Fibroblast of upper back skin (primary cell): ENCODE measurements at places on chromosomes 4 and X.

DNA sequence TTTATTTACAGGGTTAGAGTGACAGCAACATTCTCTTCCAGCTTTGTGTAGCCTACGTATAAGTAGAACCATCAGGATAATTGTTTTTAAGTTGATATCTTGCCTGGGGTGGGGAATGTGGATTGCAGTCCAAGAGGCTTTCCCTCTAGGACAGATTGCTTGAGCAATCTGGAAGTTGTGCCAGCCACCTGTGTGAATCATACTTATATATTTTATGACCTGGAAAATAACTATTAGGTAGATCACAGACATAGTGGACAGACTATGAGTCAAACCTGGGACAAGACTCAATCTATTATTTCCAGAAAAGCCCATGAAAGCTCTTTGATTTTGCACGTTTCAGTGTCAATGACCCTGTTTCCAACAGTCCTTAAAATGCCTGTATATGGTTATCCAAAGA, 98.9 kb downstream of the TLL1 start:
- peak; percentile 67 for DNase-seq

DNA sequence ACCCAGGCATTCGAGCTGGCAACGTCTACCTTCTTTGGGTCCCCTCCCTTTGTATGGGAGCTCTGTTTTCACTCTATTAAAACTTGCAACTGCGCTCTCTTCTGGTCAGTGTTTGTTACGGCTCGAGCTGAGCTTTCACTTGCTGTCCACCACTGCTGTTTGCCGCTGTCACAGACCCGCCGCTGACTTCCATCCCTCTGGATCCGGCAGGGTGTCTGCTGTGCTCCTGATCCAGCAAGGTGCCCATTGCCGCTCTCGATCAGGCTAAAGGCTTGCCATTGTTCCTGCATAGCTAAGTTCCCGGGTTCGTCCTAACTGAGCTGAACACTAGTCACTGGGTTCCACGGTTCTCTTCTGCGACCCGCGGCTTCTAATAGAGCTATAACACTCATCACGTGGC, 183.5 kb upstream of the GALNTL6 start:
- no peak for DNase-seq

DNA sequence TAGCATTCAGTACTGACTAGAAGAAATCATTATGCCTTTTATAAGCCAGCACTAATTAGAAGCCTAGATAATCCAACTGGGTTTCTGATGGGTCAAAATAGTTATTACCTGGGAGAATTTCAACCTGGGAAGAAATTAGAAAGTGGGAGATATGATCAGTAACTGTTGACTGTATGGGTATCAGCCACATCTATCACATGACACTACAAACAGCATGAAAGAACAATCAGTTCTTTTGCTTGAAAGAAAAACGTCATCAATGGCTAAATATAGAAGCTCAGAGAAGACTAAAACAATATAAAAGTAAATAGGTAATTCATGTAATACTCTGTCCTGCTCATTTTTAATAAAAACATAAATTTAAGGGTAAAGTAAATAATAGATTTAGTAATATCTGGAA, 145.1 kb downstream of the CAMK2D start:
- DNase-seq: no peak

DNA sequence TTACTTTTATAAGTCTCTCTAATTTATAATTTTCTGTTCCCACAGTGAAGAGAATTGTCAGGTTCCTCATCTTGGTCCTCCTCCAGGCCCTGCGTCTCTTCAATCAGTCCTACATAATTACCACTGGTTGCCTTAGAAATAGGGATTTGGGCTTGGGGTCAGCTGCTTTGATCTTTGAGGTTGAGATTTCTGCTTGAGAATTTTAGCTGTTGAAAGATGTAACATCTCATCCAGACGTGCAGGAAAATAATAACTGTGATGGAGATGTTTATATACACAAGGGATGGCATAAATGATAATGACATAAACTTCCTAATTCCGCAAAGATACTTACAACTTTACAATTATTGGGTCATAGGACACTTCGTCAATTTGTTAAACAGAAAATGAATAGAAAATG, 30.3 kb downstream of the AADAT start:
- no peak for DNase-seq

DNA sequence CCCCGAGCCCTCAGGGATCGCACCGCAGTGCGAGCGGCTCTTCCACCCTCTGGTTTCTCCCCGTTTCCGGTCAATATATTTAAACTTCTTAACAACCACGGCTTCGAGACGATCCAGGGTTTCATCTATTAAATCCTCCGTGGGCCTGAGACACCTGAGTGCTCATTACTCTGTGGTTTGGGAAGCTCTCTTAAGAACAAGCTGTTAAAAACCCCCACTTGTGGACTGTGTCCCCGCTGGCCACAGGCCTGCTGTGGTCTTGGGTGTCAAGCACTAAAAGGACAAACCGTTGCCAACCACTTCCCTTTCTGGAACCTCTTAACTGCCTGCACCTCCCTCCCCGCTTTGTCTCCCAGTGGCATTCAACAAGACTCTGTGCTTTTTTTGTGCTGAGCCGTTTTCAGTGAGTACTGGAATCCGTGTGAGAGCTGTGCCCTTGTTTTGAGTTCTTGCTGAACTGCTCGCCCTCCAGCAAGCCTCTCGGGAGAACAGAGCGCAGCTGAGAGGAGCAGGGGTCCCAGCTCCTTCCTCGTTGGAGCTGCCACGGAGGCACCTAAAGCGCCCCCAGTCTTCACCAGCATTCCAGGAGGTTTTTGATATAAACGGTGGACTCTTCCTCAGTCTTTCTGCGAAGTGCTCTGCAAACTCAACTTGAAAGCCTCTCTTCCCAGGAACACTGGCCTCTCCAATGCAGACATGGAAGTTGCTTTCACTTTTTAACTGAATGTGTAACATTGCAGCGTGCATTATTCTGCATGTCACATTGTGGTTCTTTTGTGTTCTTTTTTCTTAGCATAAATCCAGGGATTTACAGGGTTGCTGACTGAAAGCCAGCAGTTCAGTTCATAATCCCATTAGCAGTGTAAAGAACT, 691 bp upstream of the IGFBP7 start:
- peak; percentile 62 for DNase-seq

DNA sequence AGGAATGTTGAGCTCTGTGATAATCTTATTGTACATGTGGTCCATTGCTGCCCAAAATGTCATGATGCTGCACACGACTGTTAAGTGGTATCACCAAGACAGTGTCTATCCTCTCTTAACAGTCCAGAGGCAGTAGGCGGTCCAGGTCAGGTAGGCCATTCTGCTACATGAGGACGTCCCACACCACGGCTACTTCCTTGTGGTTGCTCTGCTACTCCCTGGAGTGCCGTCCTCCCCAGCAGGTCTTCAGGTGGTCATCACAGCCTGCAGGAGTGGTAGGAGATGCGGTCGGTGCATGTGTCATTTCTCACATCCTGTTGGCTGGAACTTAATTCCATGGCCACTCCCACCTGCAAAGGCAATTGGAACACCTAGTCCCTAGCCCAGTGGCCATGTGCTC, 11.5 kb upstream of the STK32B start:
- DNase-seq: no peak

- DNase-seq: no peak
Observed at GRCh38 chrX:43809463-43809862, 72.8 kb downstream of the MAOB start.

DNA sequence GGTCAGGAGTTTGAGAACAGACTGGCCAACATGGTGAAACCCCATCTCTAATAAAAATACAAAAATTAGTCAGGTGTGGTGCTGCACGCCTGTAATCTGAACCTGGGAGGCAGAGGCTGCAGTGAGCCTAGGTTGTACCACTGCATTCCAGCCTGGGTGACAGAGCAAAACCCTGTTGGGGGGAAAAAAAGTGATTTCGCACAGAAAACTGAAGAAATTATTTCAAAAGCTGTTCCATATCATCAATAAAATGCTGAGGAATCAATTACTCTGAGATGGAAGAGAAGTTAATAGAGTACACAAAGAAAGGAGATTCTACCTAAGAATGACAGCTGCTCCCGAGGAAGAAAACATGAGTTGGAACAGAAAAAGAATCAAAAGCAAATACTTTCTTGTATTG, 95.9 kb downstream of the PDGFC start:
- DNase-seq: no peak

DNA sequence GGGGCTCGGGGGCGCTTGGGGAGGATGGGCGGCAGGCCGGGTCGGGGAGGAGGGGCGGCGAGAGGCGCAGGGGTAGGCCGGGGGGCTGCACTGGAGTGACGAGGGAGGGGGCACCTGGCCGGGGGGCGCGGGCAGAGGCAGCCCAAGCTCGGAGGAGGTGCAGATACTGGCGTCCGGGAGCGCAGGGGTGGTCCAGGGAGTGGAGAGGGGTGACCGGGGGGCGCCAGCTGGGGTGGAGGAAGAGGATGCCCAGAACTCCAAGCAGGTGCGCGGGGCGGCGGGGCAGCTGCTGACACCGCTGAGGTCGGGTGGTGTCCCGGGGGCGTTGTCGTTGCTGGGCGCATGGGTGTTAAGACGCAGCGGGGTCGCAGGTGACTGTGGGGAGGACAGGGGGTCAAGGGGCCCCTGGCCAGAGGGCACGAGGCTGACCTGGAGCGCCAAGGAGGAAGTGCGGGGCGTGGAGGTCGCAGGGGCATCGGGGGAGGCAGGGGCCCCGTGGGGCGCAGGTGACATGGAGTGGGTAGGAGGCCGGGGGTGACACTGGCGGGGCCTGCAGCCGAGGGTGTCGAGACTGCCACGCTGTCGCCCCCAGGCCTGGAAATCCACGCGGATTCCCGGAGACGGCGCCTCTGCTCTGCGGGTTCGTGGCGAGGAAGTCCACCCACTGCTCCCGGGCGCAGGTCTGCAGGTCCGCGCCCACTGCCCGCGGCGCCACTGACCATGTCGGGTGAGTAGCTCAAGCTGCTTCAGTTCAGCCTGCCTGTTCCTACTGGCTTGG, 928 bp downstream of the GYG2 start:
- DNase-seq: no peak

GRCh38 chrX:10847333-10847732, 226.9 kb upstream of the MID1 start:
- DNase-seq: peak; percentile 23

DNA sequence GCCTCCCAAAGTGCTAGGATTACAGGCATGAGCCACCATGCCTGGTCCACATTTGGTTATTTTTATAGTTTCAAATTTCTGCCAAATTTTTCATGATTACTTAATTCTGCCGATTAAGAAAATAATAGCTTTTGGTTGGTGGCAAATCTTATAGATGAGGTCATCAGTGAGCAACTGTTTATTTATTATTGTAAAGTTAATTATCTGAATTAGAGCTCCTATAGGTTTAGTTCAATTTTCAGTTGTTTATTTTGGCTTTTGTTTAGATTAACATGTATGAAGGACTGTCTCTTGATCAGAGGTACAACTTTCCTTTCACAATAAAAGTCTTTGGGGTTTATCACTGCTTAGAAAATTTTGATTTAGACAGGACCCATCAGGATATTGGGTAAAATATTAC, 262.2 kb downstream of the SLC7A11 start:
- no peak for DNase-seq

DNA sequence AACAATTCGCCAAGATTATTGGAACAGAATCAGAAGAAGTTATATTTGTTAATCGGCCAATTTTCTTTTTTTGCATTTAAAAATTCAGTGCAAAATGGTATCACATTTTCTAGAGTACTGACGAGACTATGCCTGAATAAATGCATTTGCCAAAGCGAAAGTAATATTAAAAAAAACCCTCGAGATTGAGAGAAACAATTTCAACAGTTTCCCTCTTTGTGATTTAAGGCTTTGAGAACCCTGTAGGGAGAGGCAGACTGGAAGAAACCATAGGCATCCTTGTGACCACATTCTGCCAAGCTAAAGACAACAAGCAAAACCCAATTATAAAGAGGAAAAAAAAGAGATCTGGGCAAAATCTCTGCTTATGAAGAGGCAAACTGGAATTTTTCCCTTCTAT, 218.1 kb upstream of the GK2 start:
- no peak for DNase-seq

DNA sequence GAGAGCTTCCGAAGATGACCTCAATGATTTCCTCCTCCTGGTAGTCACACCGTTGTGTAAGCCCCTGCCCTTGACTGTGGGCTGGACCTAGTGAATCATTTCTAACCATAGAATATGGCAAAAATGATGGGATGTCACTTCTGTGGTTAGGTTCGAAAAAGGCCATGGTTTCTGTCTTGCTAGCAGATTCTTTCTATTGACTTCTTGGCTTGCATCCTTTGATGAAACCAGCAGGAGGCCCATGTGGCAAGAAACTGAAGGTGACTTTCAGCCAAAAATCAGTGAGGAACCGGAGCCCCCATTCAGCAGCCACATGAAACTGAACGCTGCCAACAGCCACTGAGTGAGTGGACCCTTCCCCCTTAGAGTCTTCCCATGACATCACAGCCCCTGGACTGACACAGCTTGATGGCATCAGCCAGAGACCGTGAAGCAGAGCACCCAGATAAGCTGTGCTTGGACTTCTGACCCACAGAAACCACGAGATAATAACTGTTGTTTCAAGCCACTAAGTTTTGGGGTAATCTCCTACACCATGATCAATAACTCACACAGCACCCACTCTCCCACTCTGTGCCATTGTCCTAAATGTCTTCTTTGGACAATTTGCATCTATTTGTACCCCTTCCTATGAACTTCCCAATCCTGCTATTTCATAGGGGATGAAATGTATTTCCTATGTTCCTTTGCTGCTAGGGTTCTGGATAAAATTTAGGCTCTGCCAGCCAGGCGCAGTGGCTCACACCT, 148.0 kb upstream of the STX18 start:
- DNase-seq: peak; percentile 71

GRCh38 chr4:10413177-10413576, 44.0 kb downstream of the ZNF518B start:
- no peak for DNase-seq

DNA sequence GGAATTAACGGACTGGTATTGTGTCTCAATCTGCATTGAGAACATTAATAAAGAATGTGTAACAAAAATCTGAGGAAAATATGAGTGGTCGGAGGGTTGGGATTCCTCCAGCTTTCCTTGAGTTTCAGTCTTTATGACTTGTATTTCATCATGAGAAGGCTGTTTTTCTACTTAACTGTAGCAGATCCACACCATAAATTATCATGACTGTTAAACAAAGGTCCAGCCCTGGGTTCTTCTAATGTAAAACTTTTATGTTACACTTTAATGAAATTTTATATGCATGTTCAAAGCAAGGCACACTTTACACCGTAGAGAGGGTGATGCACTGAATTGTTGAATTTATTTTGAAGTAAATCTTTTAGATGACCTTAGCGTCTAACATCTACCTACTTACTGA, 7.0 kb downstream of the AFF2 start:
- DNase-seq: peak; percentile 72

DNA sequence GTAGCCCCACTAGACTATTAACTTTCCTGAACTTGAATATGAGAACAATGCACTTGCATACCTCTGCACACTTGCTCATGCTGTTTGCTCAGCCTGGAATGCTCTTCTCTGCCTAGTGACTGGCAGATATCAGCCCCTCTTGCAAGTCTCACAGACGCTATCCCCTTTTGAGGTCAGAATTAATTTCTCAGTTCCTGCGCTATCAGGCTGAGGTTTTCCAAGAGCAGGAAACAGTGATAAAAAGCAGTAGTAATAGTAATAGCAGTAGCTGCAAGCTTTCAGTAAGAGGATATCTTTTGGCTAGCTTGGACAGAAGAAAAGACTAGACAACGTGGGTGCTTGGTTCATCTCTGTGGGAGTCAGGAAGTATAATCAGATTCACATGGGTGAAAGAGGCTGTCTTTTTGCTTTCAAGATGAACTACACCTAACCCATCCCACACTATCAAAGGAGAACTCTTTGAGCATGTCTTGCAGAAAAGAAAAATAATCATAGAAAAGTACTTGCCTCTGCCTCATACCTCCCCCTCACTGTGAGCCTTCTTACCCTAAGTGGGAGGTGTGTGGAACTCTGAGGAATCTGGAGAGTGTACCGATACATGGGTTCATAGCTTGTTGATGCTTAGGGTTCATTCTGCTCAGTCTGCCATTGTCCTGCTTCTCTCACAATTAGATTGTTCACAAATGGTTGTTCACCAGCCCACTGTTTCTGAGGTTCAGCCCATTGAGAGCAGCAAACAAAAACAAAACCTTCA, 11.3 kb upstream of the DRP2 start:
- DNase-seq: peak; percentile 66
